ENCODE measurements at places on chromosomes 13 and 19. TPM values are rescaled to one million over a fixed set of nuclear protein-coding genes. Genes with fewer than 3 reads are reported as not detected.

GRCh38 chr13:65585346-65585745 lies 1644.8 kb downstream of the PCDH9 start:
- no peak for DNase-seq

GRCh38 chr19:7415163-7415856 lies 66.6 kb downstream of the ARHGEF18 start:
- DNase-seq: no peak

- no peak for DNase-seq
Observed at GRCh38 chr13:74755065-74755464, 620.9 kb upstream of the KLF12 start.

GRCh38 chr13:112170823-112171569 lies 104.0 kb downstream of the SOX1 start:
- no peak for DNase-seq

DNA sequence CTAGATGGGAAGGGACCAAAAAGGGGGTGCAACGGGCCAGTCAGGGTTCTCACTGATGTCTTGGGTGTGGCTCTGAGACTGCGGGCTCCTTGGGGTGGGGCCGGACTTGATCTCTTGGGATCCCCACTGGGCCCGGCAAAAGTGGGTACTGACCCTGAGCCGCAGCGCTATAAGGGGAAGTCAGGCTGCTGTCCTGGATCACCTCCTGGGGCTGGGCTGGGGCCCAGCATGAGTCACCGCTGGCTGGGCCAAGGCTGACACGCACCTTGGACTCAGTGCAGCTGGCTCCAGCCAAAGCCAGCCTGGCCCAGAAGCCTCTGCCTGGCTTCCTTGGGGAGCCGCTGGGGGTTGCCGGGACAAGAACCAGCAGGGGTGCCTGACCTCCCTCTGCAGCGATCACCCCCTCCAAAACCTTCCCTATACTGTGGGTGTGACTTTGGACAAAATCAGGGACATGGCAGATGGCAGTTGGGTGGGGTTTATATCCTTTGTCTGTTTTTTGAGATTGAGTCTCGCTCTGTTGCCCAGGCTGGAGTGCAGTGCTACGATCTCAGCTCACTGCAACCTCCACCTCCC lies 617 bp upstream of the IQCN start:
- peak; percentile 95 for DNase-seq

CBY2 gene
- total RNA-seq: not detected

MBD3L4 gene
- total RNA-seq: not detected

ANKLE1 gene
- under 0.01 TPM for total RNA-seq

KLK4 gene
- not detected for total RNA-seq

C19orf67 gene
- total RNA-seq: not detected

All from esophagus muscularis mucosa (tissue), 4 donors.